Heart right ventricle (tissue), 16 donors: ENCODE measurements at places on chromosomes 12 and 14.

DNA sequence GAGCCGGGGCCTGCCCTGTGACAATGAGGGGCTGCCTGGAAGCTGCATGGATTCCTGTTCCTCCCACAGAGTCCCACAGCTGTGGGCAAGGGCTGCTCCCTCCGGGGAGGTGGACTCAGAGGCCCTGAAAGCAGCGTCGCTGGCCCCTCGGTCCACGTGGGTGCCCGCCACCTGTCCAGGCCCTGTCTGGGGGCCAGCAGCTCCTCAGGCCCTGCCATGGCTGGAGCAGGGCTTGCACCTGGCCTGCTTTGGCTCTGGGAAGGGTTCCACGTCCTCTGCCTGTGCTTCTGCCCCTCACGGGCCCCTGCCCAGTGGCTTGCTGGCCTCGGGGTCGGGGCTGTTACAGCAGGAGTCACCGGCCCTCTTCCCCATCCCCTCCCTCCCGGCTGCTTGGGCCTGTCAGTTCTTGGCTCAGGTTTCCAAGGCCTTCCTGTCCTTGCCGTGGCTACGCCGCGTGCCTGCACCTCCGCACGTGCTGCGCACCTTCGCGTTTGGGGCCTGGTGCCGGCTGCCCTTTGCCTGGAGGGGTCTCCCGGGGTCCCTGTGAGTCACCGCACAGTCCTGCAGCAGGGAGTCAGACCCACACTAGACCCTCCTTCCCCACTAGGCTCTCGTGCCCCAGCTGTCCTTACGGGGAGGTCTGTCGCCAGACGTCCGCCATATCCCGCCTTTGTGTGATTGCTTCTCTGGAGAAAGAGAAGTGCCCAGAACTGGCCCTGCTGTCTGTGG lies 5.8 kb downstream of the FBRSL1 start:
- no peaks in the 10 kb centered on the region for H3K27me3 ChIP-seq
- no peak for DNase-seq
- H3K4me3 ChIP-seq: no peak overlapping the region
- no peak overlapping the region for H3K27ac ChIP-seq
- H3K4me1 ChIP-seq: peaks cover 79% of the 10 kb centered on the region
- no peaks in the 10 kb centered on the region for H3K36me3 ChIP-seq

- H3K4me3 ChIP-seq: peak overlapping the region; percentile 71
- peak; percentile 30 for DNase-seq
- no peaks in the 10 kb centered on the region for H3K27me3 ChIP-seq
- H3K36me3 ChIP-seq: peaks cover 10% of the 10 kb centered on the region
- H3K4me1 ChIP-seq: no peaks in the 10 kb centered on the region
Measured at GRCh38 chr12:132955094-132956010, 754 bp downstream of the ZNF605 start.

- H3K36me3 ChIP-seq: peaks cover 24% of the 10 kb centered on the region
- peak overlapping the region; percentile 38 for H3K27ac ChIP-seq
- H3K27me3 ChIP-seq: no peaks in the 10 kb centered on the region
- peaks cover 31% of the 10 kb centered on the region for H3K4me1 ChIP-seq
- H3K4me3 ChIP-seq: no peak overlapping the region
Measured at GRCh38 chr14:103576371-103577024, 13.7 kb downstream of the COA8 start.

GRCh38 chr12:102521662-102522277 lies 41.4 kb upstream of the IGF1 start:
- no peaks in the 10 kb centered on the region for H3K36me3 ChIP-seq
- no peak overlapping the region for H3K27ac ChIP-seq
- H3K4me1 ChIP-seq: no peaks in the 10 kb centered on the region
- H3K4me3 ChIP-seq: no peak overlapping the region
- DNase-seq: no peak

DNA sequence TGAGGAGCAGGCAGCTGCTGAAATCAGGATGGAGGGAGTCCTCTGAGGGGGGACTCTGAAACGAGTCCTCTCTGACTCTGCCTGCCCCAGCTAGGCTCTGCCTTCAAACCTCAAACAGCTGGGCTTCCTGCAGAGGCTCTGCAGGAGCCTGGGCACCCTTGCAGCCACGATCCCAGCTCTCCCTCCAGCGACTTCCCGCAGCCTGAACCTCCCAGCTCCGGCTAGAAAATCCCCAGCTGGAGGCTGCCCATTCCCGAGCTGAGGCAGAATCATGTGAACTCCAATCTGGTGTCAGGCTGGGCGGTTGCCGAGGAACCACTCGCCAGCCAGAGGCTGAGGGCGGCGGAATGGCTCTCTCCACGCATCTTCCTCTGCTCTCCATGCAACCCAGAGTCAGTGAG lies at the start of gene GPR68:
GPR68 (minus strand) TSS at position 204 of the 401 bp plus-strand sequence. CDS start 9,654 bp downstream, outside the sequence.
- H3K27ac ChIP-seq: no peak within 1 kb of the TSS
- DNase-seq: peak; percentile 43
- peak within 1 kb of the TSS; percentile 6 for H3K4me3 ChIP-seq
- H3K36me3 ChIP-seq: no peaks in the 10 kb centered on the region
- no peaks in the 10 kb centered on the region for H3K27me3 ChIP-seq
- H3K4me1 ChIP-seq: peaks cover 5% of the 10 kb centered on the region

DNA sequence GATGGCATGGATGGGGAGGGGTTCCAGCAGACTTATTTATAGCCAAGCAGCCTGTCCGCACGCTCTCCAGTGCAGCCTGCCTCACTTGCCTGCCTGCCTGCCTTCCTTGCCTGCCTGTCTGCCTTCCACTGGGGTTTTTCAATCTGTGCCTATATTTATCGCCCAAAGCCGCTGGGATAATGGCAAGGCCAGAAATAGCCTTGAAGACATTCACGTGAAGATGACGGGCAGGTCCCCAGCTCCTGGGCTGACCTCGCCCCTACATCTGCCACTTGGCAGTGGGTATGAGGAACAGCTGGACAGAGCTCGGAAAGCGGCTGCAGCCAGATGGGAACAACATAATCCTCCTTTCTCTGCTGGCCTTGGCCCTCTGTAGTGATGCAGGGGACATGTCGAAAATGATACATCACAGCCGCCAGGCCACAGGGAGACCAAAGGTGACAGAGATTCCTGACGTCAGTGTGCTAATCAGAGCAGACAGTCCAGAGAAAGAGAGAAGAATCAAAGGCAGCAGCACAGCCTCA lies 53.3 kb downstream of the PITPNM2 start:
- peak; percentile 80 for DNase-seq
- H3K27ac ChIP-seq: peak overlapping the region; percentile 86
- no peak overlapping the region for H3K4me3 ChIP-seq
- H3K27me3 ChIP-seq: no peaks in the 10 kb centered on the region

GRCh38 chr14:84021433-84021832 lies 1508.5 kb upstream of the FLRT2 start:
- H3K4me3 ChIP-seq: no peak overlapping the region
- H3K36me3 ChIP-seq: no peaks in the 10 kb centered on the region
- no peak for DNase-seq
- no peaks in the 10 kb centered on the region for H3K27me3 ChIP-seq
- peaks cover 7% of the 10 kb centered on the region for H3K4me1 ChIP-seq
- H3K27ac ChIP-seq: no peak overlapping the region

DNA sequence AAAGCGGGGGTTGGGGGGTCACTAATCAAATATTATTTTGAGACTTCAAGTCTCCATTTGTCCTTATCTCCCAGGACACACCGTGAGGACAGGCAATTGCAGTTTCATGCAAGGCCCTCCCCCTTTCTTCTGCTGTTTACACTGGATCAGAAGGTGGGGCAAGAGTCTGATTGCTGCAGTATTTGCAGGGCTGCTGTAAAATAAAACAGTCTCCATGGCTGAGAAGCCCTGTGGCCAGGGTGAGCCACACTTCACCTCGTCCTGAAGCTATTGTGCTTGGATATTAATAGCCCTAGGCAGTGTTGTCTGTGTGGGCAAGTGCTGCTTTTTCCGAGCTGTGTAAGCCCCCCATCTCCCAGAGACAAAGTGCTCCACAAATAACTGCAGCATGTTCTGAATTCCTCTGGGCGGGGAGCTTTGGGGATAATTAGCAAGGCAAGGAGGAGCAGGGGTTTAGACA lies 187.4 kb upstream of the NTF3 start:
- H3K27me3 ChIP-seq: no peaks in the 10 kb centered on the region
- DNase-seq: no peak
- peaks cover 4% of the 10 kb centered on the region for H3K4me1 ChIP-seq
- no peaks in the 10 kb centered on the region for H3K36me3 ChIP-seq
- no peak overlapping the region for H3K4me3 ChIP-seq

- peaks cover 50% of the 10 kb centered on the region for H3K36me3 ChIP-seq
- no peaks in the 10 kb centered on the region for H3K27me3 ChIP-seq
- no peak for DNase-seq
- no peak overlapping the region for H3K27ac ChIP-seq
- H3K4me1 ChIP-seq: no peaks in the 10 kb centered on the region
Measured at GRCh38 chr14:74669846-74670245, 43.0 kb downstream of the AREL1 start.

GRCh38 chr12:47206450-47207339 lies 126.9 kb upstream of the AMIGO2 start:
- H3K36me3 ChIP-seq: no peaks in the 10 kb centered on the region
- no peaks in the 10 kb centered on the region for H3K27me3 ChIP-seq
- no peak overlapping the region for H3K4me3 ChIP-seq
- H3K4me1 ChIP-seq: no peaks in the 10 kb centered on the region

DNA sequence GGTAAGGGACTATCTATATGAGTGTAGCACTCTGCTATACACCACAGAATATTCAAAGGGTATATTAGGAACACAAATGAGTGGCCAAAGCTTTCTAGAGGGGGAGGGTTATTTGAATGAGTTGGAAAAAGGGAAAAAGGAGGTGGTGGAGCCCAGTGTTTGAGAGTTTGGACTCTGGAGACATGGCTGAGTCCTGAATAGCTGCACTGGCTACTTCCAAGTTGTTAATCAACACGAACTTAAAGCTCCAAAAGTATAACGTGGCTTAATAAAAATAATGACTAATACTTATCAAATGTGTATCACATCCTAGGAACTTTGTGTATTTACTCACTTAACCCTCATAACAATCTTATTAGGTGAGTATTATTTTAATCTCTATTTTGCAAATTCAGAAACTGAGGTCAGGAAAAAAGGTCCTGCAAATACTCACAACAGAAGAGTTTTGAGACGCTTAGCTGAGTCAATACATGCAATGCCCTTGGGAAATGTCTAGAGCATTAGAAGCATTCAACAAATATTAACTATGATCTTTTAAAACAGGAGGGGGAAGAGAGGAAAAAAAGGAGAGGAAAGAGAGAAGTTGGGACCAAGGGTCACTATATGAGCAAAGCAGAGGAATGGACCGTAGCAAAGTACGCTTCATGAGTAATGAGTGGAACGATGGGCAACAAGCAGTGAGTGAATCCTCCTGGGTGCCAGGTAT lies 189.5 kb upstream of the HMGA2 start:
- H3K27ac ChIP-seq: no peak overlapping the region
- no peak for DNase-seq
- no peaks in the 10 kb centered on the region for H3K27me3 ChIP-seq
- no peaks in the 10 kb centered on the region for H3K4me1 ChIP-seq

- H3K27me3 ChIP-seq: no peaks in the 10 kb centered on the region
- H3K36me3 ChIP-seq: no peaks in the 10 kb centered on the region
- peak; percentile 63 for DNase-seq
- H3K4me1 ChIP-seq: peaks cover 37% of the 10 kb centered on the region
Measured at GRCh38 chr14:92511453-92512238, 1.9 kb upstream of the RIN3 start.

- no peaks in the 10 kb centered on the region for H3K36me3 ChIP-seq
- H3K27ac ChIP-seq: no peak overlapping the region
- no peak for DNase-seq
- no peak overlapping the region for H3K4me3 ChIP-seq
Measured at GRCh38 chr12:69047990-69048389, 115.0 kb upstream of the CPM start.

DNA sequence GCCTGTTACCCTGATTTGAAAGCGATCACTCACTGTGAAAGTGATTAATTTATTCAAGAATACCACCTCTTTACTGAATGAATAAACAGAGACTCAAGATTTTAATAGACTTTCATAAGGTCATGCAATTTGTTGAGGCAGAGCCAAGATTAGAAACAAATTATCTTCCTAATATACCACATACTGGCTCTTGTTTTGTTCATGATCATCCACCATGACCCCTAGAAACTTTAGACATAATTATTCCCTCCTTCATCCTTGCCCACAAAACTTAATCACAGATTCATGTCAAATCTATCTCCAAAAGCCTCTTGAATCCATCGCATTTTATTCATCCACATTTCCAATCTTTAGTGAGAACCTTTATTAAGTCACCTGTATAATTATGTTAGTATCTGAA lies 152.3 kb downstream of the ATXN7L3B start:
- no peaks in the 10 kb centered on the region for H3K36me3 ChIP-seq
- H3K27ac ChIP-seq: no peak overlapping the region
- no peak overlapping the region for H3K4me3 ChIP-seq
- DNase-seq: no peak

DNA sequence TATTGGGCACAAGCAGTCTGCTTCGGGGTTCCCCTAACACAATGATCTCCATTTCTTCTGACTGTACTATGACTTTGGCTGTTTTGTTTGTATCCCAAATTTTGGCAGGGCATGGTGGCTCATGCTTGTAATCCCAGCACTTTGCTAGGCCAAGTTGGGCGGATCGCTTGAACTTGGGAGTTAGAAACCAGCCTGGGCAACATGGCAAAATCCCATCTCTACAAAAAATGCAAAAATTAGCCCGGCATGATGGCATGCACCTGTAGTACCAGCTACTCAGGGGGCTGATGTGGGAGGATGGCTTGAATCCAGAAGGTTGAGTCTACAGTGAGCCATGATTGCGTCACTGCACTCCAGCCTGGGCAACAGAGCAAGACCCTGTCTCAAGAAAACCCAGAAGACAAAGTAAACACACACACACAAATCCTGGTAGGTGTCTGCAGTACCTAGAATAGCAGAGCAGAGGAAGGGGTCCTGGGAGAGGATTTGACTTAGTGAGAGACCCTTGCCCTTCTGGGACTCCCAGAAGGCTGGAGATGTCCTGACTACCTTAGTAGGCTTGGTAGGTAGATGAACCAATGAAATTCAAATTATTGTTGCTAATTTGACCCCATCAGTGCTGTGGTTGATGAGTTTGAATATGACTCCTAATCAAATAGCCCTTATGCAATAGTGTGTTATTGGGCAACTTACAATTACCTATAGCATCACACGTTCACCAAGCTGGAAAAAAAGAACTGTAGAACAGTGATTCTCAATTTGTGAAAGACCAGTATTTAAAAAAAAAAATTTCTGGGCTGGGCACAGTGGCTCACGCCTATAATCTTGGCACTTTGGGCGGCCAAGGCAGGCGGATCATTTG lies 6.8 kb upstream of the AEBP2 start:
- no peaks in the 10 kb centered on the region for H3K27me3 ChIP-seq
- no peaks in the 10 kb centered on the region for H3K4me1 ChIP-seq
- H3K36me3 ChIP-seq: no peaks in the 10 kb centered on the region
- DNase-seq: no peak
- no peak overlapping the region for H3K4me3 ChIP-seq
